Subcutaneous adipose tissue (tissue), 4 donors: ENCODE measurements at places on chromosomes 12 and 14. TPM values are rescaled to one million over a fixed set of nuclear protein-coding genes. Genes with fewer than 3 reads are reported as not detected.

The PTPN6 gene
- 78.0 TPM for total RNA-seq

The SLC17A8 gene
- total RNA-seq, result not detected

The CCDC60 gene
- not detected for total RNA-seq

The ACOT6 gene
- not detected for total RNA-seq

The PLEKHG7 gene
- not detected for total RNA-seq

The MANSC4 gene
- total RNA-seq, result not detected

The SERPINA9 gene
- not detected for total RNA-seq

The FGF6 gene
- total RNA-seq, result not detected

The NGB gene
- total RNA-seq, result not detected

The TBC1D30 gene
- total RNA-seq, result 7.3 TPM

The KRT5 gene
- 0.88 TPM for total RNA-seq

The SLC39A5 gene
- not detected for total RNA-seq

The LRTM2 gene
- not detected for total RNA-seq

The TEX22 gene
- not detected for total RNA-seq

The ALDH1L2 gene
- 7.0 TPM for total RNA-seq

The ST8SIA1 gene
- 0.44 TPM for total RNA-seq

The IGF1 gene
- total RNA-seq, result 60.3 TPM

The KRT3 gene
- total RNA-seq, result not detected

The FGD6 gene
- total RNA-seq, result 13.8 TPM

The GYS2 gene
- total RNA-seq, result not detected

The CCDC175 gene
- total RNA-seq, result not detected

The MMP17 gene
- total RNA-seq, result 13.0 TPM

The LRP1 gene
- total RNA-seq, result 808 TPM

The APOF gene
- not detected for total RNA-seq

The FOXM1 gene
- not detected for total RNA-seq

The POLE2 gene
- 0.66 TPM for total RNA-seq

The CACNA2D4 gene
- 15.4 TPM for total RNA-seq

The POTEG gene
- total RNA-seq, result not detected

The TMEM179 gene
- total RNA-seq, result not detected

The SERPINA3 gene
- 4.9 TPM for total RNA-seq

The RIPK3 gene
- 14.3 TPM for total RNA-seq

The SERPINA12 gene
- total RNA-seq, result not detected

The GPR84 gene
- 0.44 TPM for total RNA-seq

The MDM1 gene
- 12.1 TPM for total RNA-seq

The TRHDE gene
- total RNA-seq, result 17.7 TPM

The C12orf50 gene
- total RNA-seq, result not detected

The TSPAN11 gene
- total RNA-seq, result 0.19 TPM

The SOAT2 gene
- not detected for total RNA-seq

The GDF11 gene
- total RNA-seq, result 1.1 TPM

The GPRC5D gene
- not detected for total RNA-seq

The KLRC4 gene
- total RNA-seq, result not detected

The HSPB8 gene
- total RNA-seq, result 26.9 TPM

The ANO4 gene
- 0.82 TPM for total RNA-seq

The OR4K14 gene
- not detected for total RNA-seq

The IL23A gene
- total RNA-seq, result 1.0 TPM

The DCN gene
- 3,671 TPM for total RNA-seq

The IAPP gene
- not detected for total RNA-seq

The SLCO1B1 gene
- not detected for total RNA-seq

The NUBPL gene
- 12.1 TPM for total RNA-seq

The FAM222A gene
- not detected for total RNA-seq

The OR11H6 gene
- not detected for total RNA-seq

The PZP gene
- not detected for total RNA-seq

The IL22 gene
- not detected for total RNA-seq

The SLC10A1 gene
- total RNA-seq, result not detected

The ABCB9 gene
- total RNA-seq, result 9.2 TPM
